Stimulated activated CD8-positive, alpha-beta memory T cell treated with anti-CD3 and anti-CD28 coated beads, Interleukin-15, amount 100 ng/mL, for 24 hours (primary cell): ENCODE measurements at places on chromosomes 12 and 14.

- no peak for DNase-seq
These were observed 90.1 kb downstream of the STXBP6 start for GRCh38 chr14:24959791-24960331.

- DNase-seq = no peak
These were observed 28.3 kb upstream of the PLEKHG7 start for GRCh38 chr12:92674500-92674899.

- peak; percentile 3 for DNase-seq
These were observed 210.9 kb downstream of the MED13L start for GRCh38 chr12:116066381-116067230.

GRCh38 chr12:120628919-120629318, 11.5 kb upstream of the CABP1 start:
- no peak for DNase-seq

DNA sequence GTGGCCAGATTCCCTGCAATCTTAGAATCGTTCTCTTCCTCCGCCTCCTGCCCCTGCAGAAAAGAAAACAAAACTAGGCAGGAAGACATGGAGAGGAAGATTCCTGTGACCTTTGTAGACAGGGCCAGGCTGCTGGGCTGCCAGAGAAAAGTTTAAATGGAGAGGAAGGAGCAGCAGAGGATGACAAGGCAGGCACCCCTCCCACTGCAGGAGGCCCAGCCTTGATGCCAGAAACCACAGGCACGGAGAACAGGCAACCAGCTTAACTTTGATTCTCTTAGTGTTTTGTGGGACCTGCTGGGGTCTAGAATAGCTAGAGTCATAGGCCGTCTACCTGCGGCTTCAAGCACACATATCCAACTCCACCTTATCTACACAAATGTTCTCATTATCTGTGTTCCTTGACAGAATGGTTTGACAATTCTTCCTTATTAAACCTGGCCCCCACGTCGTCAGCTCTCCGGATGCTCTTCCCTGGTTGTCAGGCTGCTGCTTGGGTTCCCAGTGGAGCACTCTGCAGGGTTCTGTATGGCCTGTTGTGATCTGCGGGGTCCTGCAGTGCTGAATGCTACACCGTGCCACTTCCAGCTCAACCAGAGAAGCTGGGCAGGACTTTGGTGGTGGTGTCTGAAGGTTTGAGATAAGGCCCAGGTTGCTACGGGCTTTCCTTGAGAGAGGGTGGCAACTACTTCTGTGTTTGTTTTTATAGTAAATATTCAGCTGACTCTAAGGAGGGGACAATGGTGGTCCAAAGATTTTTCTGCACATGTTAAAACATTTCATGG, 609.5 kb downstream of the AACS start:
- DNase-seq = no peak

- DNase-seq = no peak
These were observed 640 bp downstream of the ARMH4 start for GRCh38 chr14:58151133-58152013.

DNA sequence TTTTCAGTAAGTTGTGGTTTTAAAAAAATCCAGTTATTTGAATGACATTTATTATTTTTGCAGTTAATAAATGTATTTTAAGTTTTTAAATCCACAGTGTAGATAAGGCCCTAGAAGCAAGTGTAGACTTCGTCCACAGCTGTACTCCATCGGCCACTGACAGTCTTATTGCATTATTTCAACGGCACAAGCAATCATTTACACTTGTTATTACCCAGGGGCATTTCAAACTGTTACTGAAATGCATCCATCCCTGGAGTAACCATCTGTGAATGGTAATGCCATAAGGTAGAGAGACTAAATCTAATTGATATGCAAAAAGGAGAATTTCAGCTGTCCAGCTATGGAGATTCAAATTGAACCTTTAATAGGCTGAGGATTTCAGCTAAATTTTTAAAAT, 48.4 kb downstream of the BICD1 start:
- no peak for DNase-seq

DNA sequence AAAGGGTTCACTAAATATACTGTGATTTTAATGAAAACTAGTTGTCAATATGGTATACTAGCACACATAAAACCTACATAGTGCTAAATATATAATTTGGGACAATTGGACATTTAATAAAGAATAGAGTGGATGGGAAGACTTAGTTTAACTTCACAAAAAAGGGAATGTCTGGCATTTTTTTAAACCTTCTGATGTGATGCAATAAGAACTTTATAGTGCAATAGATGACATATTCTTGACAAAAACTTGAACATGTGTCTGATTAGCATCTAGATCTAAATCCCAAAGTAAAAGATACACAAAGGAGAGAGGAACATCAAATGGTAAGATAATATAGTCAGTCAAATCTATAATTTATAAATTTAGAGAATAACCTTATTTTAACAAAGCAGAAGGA, 488.3 kb upstream of the SYT1 start:
- no peak for DNase-seq

GRCh38 chr12:26058818-26059217, 66.0 kb downstream of the BHLHE41 start:
- no peak for DNase-seq
